ENCODE measurements at places on chromosomes 4 and X. TPM values are rescaled to one million over a fixed set of nuclear protein-coding genes. Genes with fewer than 3 reads are reported as not detected.

The MUC7 gene
- total RNA-seq = not detected

The OTC gene
- total RNA-seq = not detected

The ARHGAP6 gene
- not detected for total RNA-seq

The HPSE gene
- 0.92 TPM for total RNA-seq
